Activated gamma-delta T cell (primary cell): ENCODE measurements at places on chromosomes 1 and 21.

GRCh38 chr1:206903687-206904086 lies 6.4 kb downstream of the IL24 start:
- DNase-seq = no peak

- no peak for DNase-seq
These were observed 11.1 kb upstream of the DDOST start for GRCh38 chr1:20672265-20672632.

GRCh38 chr1:46003315-46003714 lies 129.1 kb downstream of the PIK3R3 start:
- no peak for DNase-seq

- DNase-seq = no peak
These were observed 8.1 kb downstream of the CD247 start for GRCh38 chr1:167510244-167510643.

- DNase-seq = no peak
These were observed 84.3 kb upstream of the L1TD1 start for GRCh38 chr1:62110198-62110817.

DNA sequence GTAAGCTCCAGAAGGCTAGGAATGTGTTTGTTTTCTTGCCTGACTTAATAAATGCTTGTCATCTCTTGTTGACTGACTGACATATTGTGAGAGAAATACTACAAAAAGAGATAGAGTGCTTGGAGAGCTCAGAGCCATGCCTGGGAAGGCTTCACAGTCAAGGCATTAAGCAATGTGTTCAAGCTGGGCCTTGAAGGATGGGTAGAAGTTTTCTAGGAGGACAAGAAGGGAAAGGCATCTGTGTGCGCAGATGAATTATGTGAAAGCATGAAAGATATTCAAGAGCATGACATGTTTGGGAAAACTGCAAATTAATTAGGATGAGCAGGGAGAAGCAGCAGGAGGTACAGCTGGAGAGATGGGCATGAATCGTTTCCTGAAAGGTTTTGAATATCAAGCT lies 5.6 kb downstream of the SLAMF8 start:
- no peak for DNase-seq

DNA sequence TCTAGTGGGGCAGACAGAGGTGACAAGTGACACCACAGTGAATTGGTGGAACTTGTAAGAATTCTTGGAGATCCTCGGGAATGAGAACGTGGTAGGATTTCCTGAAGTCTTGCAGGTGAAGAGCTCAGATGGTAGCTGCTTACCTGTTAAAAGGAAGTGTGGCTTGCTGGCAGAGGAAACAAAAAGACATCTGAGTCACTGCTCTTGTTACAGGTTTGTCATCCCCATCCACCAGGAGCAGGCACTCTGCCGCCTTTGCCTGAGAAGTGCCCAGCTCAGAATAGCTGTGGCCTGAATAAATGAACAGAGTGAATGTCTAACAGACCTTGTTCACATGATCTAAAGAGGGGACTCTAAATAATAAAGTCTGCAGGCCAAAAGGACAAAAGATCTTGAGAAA lies 12.3 kb upstream of the ZSCAN20 start:
- DNase-seq = no peak

DNA sequence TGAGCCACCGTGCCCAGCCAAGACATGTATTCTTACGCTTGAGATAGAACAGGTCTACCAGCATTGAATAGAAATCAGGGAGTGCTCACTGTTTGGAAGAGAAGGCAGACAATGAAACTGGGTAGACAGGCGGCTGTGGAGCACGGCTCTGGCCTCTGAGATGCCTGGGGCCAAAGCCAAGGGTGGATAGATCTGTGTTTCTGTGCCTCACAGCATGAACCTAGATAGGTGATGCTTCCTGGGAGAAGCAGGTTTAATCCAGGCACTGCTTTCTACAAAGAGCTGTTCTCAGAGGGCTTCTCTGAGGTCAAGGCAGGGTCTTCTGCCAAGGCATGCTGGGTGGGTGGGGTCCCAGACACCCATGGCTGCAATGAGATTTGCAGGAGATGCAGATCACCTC lies 24.6 kb upstream of the PRSS38 start:
- no peak for DNase-seq

GRCh38 chr21:35559829-35560225 lies 500.5 kb downstream of the SETD4 start:
- DNase-seq = no peak

- DNase-seq = no peak
These were observed 60.5 kb upstream of the CR2 start for GRCh38 chr1:207393610-207394009.

DNA sequence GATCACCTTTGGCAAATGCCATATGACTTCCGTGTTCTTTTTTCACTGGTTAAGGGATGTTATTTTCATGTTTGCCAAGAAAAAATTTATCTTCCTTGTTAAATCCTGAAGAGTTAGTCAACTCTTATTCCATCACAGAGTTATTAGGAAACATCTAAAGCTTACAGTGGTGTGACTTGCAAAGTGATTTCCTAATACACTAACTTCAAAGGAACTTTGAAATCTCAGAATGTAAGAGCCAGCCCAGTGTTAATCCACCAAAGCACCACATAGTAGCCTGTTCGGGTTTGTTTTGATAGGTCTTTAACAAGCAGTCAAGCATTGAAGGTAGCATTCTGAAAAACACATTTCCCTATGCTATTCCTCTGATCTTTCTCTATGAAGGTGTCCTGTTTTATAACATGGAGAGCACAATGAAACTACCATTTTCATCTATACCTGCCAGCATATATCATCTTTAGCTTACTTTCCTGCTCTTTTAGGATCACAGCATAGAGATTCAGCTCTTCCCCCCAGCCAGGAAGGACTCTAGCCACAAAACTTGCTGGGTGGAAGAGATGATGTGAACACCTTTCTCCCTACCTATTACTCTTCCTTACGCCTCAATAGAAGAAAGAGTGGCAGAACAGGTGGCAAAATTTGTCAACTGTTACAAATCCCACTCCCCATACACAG lies 82.4 kb upstream of the MAGI3 start:
- DNase-seq = no peak

DNA sequence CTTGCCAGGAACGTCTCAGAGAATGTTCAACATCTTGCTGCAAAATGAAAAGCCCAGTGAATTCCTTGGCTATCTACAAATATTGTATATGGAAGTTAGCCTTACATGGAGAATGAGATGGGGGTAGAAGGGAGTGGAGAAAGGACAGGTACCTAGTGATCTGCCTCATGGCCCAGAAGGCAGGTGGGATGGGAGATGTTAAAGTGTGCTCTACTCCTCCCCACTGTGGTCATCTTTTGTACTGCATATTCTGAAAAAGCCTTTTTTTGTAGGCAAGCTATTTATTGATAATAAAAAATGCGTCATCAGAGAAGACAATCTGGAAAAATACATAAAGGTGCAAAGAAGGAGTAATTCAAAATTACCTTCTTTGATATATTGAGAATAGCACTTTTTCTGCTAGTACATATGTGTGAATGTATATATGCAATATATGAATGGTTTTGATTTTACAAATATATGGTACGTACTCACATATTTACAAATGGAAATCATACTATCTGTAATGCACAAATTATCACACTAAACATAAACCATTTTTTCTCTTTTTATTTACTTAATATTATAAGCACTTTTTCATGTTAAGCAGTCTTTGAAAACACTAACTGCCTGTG lies 19.1 kb upstream of the SLC5A9 start:
- no peak for DNase-seq

- DNase-seq = no peak
These were observed 52.5 kb downstream of the ETS2 start for GRCh38 chr21:38858026-38858811.

- no peak for DNase-seq
These were observed 94.1 kb downstream of the PGBD5 start for GRCh38 chr1:230332061-230332460.

DNA sequence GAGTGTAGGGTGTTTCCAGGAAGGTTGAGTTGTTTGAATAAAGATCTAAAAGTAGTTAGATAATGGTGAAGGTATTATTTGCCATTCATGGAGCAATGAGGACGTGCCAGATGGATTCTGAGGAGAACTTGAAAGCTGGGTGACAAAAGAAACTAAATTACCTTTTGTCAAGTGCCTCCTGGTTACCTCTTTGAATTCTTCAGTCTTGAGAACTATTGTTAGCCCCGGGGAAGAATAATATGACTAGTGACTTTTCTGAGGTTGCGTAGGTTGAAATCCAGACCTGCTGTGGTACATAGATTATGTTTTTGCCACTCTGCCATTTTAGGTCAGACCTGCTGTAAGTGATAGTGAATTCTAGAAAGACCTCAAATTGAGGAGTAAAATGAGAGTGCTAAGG lies 11.5 kb downstream of the LAMC1 start:
- DNase-seq = no peak

DNA sequence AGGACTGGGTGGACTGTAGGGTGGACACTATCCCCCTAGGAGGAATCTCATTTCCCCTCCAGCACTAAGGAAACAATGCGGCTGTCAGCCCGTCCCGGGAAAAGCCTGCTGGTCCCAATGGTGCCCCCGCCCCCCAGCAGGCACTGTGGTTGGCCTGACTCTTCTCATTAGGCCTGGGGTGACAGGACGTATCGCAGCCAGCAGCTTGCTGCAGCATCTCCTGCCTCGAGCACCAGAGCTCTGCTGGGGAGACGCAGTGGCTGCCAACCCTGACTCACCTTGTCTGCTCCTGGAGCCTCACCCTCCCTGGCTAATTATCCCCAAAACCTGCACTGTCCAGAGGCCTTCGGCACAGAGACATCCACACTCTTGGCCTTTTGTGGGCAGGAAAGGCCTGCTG lies 115.1 kb upstream of the GJB5 start:
- no peak for DNase-seq
